ENCODE measurements at places on chromosomes 2 and 18.

- DNase-seq = no peak
These were observed 155.4 kb downstream of the MAP2 start for GRCh38 chr2:209579230-209579749.

DNA sequence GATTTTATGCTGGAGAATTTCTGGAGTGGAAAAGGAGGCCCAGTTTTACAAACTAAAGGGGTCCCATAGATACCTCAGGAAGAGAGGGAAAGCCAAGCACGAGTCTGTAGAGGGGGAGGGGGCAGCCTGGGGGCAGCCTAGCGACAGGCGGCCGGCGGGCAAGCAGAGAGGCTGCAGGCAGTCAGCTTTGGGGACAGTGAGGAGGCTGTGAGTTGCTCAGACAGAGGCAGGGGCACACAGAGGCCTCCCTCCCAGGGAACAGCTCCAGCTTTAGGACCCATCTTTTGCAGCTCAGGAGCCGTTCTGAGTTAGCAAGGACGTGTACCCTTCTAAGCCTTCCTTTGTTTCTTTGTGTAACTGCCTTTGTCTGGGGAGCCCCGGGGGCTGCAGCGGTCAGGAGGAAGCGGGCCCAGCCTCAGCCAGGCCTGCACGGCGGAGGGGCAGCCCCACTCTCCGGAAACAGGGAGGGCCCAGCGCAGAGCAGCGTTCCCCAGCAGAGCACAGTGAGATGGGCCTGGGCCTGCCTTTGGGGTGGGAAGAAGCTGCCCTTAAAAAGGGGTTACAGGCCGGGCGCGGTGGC lies 41.1 kb upstream of the RALBP1 start:
- DNase-seq = no peak

DNA sequence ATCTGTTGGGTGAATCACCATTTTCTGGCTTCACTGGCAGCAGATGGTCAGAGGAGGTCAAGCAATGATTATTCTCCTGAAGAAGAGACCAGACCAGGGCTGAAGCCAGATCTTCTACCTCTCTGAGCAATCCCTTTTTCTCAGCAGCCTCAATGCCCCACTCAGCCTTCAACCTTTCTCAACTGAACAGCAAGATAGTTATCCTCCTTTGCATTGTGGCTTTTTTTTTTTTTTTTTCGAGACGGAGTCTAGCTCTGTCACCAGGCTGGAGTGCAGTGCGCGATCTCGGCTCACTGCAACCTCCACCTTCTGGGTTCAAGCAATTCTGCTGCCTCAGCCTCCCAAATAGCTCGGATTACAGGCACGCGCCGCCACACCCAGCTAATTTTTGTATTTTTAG lies 50.5 kb downstream of the ZFP36L2 start:
- no peak for DNase-seq

DNA sequence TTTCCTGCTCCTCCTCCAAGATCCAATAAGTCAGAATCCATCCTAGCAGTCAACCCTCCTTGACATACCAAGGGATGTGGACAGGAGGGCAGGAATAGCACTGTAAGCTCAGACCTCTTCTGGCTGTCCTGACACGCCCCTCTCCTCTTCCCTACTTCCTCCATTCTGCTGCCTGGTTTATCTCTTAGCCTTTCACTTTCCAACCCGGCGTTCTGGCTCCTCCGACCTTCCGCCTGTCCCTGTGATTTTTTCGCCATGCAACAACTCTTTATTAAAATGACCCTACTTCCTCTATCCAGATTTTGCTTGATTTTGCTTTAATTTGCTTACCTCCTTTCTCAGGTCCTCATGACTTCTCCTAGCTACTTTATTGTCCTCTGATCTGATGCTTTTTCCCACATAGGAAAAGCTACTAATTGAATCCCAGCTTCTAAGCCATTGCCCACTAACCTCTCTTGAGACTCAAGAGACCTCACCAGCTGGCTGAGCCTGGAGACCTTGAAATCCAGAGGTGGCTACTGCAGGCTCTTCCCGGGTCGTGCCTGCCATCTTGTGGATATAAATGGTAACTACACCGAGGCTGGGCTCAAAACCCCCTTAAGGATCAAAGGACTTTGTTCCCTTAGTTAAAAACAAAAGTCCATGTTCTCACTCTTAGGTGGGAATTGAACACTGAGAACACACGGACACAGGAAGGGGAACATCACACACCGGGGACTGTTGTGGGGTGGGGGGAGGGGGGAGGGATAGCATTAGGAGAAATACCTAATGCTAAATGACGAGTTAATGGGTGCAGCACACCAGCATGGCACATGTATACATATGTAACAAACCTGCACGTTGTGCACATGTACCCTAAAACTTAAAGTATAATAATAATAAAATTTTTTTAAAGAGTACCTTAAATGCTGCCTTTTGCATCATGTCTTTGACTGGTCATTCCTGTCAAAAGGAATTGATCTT lies 139.4 kb downstream of the AKAIN1 start:
- DNase-seq = no peak

- DNase-seq = no peak
These were observed 55.6 kb downstream of the ACAA2 start for GRCh38 chr18:49757513-49758262.
